ENCODE measurements at places on chromosomes 1 and 21. TPM values are rescaled to one million over a fixed set of nuclear protein-coding genes. Genes with fewer than 3 reads are reported as not detected.

DNA sequence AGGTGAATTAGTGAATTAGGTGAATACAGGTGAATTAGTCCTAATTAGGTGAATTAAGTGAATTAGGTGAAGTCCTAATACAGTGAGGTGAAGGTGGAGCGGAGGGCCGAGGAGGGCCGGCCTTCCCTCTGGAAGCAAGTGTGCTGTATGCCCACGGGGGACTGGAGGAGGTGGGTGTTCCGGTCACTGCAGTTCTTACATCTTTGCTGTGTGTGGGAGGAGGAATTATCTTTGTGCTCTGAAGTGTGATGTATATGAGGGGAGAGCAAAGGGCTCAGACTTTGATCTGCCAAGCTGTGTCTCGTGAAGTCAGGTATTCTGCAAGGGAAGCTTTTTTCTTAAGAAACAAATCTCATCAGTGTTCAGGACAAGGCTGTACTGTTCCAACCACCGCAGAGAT is 45.4 kb downstream of the AGPAT3 start:
- DNase-seq = no peak

GRCh38 chr1:111484391-111485026 is 10.7 kb downstream of the C1orf162 start:
- DNase-seq = no peak

DNA sequence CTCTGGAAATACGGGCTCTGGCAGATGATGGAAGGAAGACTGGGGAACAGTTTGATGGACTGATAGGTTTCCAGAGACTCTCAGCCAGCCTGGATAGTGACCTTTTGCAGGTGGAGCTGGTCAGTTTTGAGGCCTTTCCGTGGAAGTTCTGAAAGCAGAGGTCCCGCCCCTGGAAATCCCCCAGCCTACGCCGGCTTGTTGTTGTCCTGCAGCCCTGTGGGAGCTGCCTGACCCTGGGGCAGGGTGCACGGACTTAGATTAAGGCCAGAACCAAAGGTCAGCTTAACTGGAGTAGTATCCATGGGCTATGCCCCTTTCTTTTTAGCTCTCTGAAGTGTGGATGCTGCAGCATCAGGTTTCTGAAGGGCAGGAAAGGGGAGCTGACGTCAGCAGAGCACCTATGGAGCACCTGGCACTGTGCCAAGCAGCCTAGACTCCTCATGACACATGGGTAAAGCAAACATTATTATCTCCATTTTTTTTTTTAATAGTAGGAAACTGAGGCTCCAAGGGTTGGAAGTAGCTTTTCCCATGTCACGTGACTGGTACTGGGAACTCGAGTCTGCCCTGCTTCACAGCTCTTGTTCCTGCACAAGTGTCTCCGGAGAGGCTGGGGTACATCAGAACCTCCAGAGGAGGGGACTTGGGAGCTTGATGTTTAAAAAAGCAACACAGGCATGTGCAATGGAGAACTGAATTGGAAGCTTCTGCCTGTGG is 38.5 kb downstream of the IER5 start:
- peak; percentile 40 for DNase-seq

- no peak for DNase-seq
Observed at GRCh38 chr1:7301664-7301981, 469.5 kb upstream of the VAMP3 start.

Gene AGT
- total RNA-seq = not detected

DNA sequence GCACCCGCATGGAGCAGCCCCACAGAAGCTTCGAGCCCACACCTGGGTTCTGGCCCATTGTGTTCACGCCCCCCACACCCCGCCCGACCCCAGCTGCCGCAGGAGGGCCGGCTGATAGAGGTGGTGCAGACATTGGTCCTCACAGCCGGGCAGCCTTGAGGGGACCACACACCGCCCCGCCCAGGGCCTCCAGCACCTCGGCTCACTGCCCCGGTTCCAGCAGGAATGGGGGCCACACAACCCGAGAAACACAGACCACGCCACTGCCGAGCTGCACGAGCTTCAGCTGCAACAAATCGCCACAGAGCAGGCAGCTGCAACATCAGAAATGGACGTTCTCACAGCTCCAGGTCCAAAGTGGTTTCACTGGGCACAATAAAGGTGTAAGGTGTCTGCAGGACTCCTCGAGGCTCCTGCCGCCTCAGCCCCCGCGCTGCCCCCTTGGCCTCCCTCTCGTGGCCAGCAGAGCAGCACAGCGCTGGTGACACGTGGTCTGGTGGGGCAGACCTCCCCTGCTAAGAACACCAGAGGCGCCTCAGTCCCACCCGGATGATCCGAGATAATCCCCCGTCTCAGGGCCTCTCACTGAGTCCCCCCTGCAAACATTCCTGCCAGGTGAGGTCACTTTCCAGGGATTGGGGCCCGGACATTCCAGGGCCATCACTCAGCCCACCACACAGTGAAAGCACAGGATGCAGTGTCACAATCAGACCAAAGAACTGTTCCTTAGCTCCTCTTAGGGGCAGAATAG is 62.3 kb upstream of the ADARB1 start:
- DNase-seq = peak; percentile 82

DNA sequence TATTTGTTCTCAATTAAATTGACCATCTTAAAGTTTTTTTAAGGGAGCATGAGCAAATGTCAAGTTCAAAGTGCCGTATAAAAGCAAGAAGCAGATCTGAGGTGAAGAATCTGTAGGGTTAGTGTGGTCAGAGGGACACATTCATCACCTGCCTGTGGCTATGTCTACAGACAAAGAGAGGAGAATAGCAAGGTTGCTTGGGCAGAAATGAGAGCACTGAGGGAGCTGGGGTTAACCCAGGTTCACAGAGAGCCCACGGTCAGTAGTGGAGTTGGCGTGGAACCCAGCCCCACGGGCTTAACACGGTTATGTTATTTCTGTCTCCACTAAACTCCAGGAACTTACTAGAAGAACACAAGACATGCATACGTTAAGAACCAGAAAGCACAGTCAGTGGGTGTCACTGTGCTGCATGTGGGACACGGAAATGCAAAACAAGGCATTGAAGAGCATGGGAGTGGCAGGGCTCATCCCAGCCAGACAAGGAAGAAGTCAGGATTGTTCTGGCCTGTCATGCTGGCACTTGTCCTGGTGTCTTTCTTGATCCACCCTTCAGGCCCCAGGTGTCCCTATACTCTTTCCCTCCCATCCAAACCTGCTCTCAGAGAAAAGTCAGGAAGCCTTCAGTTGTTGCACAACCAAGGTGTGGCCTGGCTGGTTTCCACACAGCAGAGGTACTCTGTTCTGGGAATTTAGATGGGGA is 95.5 kb upstream of the IVNS1ABP start:
- DNase-seq = no peak

DNA sequence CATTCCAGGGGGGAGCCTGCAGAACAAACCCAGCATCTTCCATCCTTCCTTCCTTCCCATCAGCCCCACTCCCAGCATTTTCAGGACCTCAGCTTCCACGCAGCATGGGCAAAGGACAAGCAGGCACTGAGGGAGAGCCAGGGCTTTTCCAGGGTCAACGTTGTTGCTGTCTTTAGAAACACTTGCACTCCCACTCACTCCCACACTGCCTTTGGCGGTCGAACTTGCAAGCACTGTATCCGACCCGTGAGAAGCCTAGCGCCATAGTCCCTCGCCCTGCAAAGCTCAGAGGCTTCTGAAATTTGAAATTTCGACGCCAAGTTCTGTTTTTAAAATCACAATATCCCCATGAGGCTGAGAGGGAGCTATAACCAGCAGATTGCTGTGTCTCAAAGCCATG is 47.4 kb downstream of the KCNAB2 start:
- DNase-seq = no peak

Gene ANXA9
- not detected for total RNA-seq

- DNase-seq = no peak
Observed at GRCh38 chr1:88701275-88701674, 17.2 kb downstream of the PKN2 start.

- no peak for DNase-seq
Observed at GRCh38 chr1:188155261-188155660, 1326.5 kb downstream of the PLA2G4A start.

Gene UTS2
- not detected for total RNA-seq

DNA sequence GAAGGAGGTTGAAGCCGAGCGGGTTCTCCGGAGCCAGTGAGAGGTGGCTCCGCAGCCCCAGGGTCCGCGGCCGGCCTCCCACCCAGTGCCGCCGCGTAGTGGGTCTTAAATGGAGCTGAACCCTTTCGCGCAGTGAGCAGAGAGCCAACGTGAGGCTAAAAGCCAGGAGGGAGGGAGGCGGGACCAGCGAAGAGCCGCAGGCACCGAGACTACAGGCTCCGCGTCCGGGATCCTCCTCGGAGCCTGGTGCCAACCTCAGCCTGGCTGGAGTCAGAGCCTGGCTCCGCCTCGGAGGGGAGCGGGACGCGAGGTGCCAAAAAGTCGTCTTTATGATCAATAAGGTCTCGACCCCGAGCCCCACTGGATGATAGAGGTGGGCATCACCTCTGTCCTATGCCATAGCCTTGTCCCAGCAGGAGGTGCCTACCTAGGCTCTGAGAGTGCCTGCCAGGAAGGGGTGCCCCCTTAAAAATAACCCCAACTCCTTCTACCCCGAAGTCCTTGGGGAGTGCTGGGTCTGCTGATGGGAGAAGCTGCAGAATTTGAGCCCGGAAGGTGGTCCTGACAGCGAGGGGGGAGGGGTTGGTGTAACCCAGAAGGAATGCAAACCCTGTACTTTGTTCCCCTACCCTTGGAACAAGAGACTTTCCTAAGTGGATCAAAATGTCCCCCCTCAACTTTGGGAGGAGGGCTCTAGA is 1.6 kb downstream of the IGSF21 start:
- no peak for DNase-seq

DNA sequence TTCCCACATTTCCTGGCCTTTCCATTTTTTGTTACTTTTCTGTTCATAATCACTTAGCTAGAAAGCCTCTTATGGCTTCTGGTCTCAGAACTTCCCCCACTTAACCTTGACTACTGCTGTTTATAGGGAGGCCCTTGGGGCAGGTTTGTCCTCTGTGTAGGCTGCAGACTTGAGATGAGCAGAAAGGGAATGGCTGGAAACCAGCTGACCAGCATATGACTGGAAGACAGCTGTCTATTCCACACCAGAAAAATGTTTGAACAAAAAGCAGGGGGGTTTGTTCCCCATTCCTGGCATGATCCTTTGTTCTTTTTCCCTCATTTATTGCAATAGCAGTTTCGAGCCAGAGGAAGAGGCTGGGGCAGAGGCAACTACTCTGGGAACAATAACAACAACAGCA is 4.9 kb upstream of the SH3D21 start:
- no peak for DNase-seq

Data from lung microvascular endothelial cell (primary cell).